ENCODE measurements at places on chromosomes 12 and 14.

DNA sequence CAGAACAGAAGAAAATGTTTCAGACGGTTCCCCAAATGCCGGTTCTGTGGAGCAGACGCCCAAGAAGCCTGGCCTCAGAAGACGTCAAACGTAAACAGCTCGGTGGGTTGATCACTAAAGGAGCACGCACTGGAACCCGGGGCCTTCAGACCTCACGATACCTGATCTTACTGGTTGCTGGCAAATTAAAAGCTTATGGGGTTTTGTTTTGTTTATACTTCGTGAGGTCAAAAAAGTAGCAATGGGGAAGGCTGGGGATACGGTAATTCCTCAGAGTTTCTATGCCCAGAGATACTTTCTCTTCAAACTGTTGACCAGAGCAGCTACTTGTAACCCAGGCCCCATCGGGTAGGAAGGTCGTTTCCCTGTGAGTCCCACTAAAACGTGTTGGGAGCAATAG lies 1.7 kb downstream of the CDKN1B start:
- DNase-seq = no peak

- no peak for DNase-seq
Observed at GRCh38 chr12:71392521-71393145, 47.0 kb upstream of the LGR5 start.

GRCh38 chr12:16564675-16565074 lies 41.3 kb downstream of the LMO3 start:
- DNase-seq = no peak

GRCh38 chr14:54782751-54783659 lies 119.6 kb downstream of the GCH1 start:
- no peak for DNase-seq

DNA sequence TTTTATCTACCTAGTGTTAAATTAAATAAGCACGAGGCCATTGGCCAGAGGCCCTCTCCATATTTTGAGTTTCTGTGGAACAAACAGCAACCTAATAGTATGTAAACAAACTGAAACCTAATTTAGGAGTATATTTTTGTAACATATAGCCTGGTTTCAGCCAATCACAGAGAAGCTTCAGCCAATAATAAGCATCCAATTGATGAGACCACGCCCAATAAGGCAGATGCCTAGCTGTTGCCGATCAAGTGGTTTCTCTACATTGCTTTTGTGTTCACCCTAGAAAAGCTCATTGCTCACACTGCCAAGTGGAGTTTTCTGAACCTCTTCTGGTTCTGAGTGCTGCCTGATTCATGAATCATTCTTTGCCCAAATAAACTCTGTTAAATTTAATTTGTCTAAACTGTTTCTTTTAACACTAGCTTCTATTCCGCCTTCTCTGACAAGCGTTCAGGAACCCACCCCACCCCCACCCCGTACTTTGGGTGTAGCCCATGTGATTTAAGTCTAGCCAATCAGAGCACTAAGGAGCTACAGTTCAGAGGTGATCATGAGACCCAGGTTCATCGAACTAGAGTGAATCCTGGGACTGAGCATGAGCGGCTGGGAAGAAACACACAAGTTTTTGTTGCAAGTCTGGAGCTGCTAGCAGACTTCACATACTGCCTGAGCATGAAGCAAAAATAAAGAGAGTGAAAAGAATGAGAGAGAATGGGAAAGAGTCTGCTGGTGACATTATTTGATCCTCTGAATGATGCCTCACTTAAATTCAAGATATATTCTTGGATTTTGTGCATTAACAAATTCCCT lies 21.5 kb upstream of the LTA4H start:
- no peak for DNase-seq

DNA sequence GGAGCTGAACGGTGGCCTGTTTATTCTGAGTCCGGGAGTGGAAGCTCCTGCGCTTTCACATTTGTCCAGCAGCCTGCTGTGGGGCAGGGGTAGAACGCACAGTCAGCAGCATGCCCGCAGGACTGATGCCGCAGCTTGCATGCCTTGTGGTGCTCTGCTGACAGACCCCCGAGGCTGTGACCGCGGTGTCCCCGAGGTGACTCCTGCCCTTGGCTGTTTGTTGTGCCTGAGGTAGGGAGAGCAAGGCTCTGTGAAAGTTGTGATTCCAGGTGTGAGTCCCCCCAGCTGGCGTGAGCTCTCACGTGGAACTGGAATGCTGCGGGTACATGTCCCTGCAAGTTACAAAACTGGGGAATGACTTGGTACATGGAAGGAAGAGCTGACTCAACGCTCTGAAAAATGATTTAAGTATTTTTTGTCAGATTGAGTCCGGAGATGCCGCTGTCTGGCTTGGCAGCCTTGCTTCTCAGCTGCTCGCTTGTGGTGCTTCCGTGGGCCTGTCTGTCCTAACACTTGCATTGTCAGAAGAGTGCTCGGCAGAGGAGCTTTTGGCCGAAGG lies 18.1 kb downstream of the MLXIP start:
- no peak for DNase-seq

DNA sequence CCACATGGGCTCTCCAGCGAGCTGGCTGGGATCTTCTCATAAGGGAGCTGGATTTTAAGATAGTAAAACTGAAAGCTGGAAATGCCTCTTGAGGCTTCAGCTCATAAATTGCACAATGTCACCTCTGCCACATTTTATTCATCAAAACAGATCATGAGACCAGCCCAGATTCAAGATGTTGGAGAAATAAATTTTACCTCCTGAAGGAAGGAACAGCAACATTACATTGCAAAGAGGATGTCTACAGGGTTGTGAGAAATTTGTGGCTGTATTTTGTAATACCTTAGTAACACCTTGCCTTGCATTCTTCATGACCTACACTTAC lies 43.1 kb upstream of the KRR1 start:
- DNase-seq = no peak

GRCh38 chr12:59014885-59015284 lies 94.6 kb upstream of the LRIG3 start:
- DNase-seq = no peak

- DNase-seq = no peak
Observed at GRCh38 chr12:109710205-109710746, 3.3 kb upstream of the FAM222A start.

DNA sequence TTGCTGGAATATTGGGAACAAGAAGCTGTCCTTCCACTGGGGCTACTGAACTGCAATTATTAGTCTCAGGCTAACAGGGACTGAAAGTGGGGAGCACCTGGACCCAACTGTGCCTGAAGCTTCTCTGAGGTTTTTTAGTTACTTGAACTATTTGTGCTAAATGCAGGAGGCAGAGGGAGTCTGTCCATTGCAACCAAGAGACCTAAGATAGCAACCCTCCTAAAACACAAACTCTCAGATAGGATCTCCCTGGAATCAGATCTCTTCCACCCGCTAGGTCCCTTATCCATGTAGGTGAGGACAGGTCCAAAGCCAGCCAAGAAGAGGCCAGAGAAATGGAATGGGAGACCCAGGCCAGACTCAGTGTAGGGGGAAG lies 58.1 kb downstream of the NCOR2 start:
- DNase-seq = no peak

GRCh38 chr12:57452937-57453509 lies 2.1 kb upstream of the INHBE start:
- DNase-seq = no peak

- DNase-seq = no peak
Observed at GRCh38 chr12:105072888-105073488, 11.3 kb downstream of the ALDH1L2 start.

DNA sequence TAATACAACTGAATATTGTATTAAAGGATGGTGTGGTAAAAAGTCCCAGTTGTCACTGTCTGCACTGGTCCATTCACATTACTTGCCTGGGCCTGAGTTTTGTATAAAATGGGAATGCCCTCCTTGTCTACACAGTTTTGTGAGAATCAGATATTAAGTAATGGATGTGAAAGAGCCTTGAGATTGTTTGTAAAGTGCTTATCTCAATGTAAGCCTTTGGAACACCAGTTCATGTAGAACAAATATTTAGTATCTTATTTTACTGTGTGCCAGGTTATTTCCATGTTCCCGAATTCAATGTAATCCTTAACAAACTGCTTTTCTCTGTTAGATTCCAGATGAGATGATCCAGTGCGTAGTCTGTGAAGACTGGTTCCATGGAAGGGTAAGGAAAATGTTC lies 7.5 kb downstream of the UBR7 start:
- no peak for DNase-seq

DNA sequence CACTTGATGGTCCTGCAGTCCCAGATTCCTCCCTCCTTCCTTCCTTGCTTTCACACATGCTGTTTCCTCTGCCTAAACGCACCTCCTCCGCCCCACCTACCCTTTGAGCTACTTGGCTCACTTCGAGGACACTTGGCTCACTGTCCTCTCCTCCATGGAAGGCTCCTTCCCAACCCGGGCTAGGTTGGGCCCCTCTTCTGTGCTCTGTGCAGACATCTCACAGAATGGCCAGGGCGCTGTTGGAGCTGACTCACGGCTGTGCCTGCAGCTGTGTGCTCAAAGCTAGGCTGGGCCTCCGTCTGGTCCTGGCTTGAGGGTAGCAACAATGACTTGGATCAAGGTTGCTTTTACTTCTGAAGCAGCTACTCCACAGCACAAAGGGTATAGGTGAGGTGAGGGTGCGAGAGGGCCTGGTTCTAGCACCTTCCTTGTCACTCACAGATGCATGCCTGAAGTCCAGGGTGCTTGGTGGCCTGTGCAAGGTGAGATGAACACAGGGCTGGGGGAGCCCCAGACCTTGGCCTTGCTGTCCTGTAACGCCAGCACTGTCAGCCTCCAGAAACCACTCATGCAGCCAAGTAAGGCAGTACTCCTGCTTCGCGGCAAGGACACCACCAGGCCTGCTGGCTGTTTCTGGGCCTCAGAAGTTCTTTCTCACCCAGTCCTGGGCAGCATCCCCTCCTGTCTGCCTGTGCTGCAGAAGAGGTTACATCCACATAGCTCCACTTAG lies 61.8 kb downstream of the GALNT16 start:
- DNase-seq = no peak

- no peak for DNase-seq
Observed at GRCh38 chr12:23523339-23523738, 426.1 kb downstream of the SOX5 start.

- DNase-seq = no peak
Observed at GRCh38 chr12:104994336-104994735, 8.2 kb downstream of the NOPCHAP1 start.

Data from stimulated activated naive CD4-positive, alpha-beta T cell (primary cell).